T-helper 1 cell treated with Interleukin-12 subunit alpha and Interleukin-12 subunit beta and Interleukin-4 antibody, amounts not matched to agents 30 ng/mL and 1 ng/mL, for 36 hours (primary cell): ENCODE measurements at places on chromosomes 1 and 21. TPM values are rescaled to one million over a fixed set of nuclear protein-coding genes. Genes with fewer than 3 reads are reported as not detected.

LCE1D gene
- not detected in 2 replicates for total RNA-seq

SPRR3 gene
- not detected in 2 replicates for total RNA-seq

ZC3H12A gene
- 58.3 and 62.6 TPM in 2 replicates for total RNA-seq

SPRR2A gene
- total RNA-seq, result not detected in 2 replicates

VAV3 gene
- 2.0 and 2.5 TPM in 2 replicates for total RNA-seq

ILDR2 gene
- total RNA-seq, result 8.4 and 9.0 TPM in 2 replicates

PBX1 gene
- total RNA-seq, result 0.37 TPM in 1 of 2 replicates, not detected in the other

CFAP141 gene
- total RNA-seq, result not detected in 2 replicates
